Psoas muscle (tissue), 8 donors: ENCODE measurements at places on chromosomes 2 and 18. TPM values are rescaled to one million over a fixed set of nuclear protein-coding genes. Genes with fewer than 3 reads are reported as not detected.

- no peak for DNase-seq
These were observed 59.5 kb upstream of the THUMPD2 start for GRCh38 chr2:39838589-39838988.

- DNase-seq = no peak
These were observed 55.7 kb downstream of the PAPOLG start for GRCh38 chr2:60811491-60812375.

DNA sequence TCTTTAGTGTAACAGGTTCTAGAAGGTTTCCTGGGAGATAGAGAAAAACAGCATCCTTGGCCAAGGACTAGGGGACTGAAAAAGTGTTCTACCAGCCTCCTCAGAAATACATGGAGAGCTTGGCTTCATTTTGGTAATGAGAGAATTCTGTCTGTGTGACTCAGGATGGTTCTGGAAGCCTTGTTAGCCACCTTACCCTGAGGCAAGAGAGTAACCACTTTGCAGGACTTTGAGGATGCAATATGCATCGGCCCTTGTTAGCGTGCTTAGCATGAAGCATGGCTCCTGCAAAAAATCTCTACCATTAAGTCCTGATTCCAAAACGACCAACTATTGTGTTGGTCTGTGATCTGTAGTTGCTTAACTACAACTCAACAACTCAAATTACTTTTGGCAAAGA, 79.8 kb downstream of the C1QL2 start:
- no peak for DNase-seq

SERPINB12 gene
- not detected for total RNA-seq

PARD3B gene
- 6.0 TPM for total RNA-seq

CCBE1 gene
- 0.20 TPM for total RNA-seq
